ENCODE measurements at places on chromosomes 7 and 10.

DNA sequence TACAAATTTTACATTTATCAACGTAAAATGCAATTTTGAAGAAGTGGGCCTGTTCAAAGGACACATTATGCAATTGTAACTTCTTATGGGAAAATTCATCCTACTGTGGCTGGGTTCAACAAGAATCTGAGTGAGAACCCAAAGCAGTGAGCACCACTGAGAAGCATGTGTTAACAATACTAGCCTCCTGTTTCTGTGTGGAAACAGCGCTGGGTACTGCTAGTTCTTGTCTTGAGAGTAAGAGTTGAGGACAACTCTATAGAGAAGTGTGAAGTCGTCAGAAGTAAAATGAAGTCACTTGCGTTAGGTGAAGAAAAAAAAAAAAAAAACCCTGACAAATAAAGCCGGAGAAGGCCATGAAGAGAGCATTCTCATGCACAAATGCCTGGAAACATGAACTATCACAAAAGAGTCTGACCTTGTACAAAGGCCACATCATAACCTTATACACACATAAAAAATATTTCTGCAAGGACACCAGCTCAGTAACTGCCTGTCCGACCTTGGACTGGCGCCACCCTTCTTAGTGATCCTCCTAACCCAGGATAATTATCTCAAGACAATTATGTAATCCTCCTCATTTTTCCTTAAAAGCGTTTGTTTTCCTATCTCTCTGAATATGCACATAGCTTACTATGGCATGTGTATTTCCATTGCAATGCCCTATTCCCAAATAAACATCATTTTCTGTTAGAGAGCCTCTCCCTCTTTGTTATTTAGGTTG lies 554.9 kb downstream of the HTR7 start:
- no peak for DNase-seq

DNA sequence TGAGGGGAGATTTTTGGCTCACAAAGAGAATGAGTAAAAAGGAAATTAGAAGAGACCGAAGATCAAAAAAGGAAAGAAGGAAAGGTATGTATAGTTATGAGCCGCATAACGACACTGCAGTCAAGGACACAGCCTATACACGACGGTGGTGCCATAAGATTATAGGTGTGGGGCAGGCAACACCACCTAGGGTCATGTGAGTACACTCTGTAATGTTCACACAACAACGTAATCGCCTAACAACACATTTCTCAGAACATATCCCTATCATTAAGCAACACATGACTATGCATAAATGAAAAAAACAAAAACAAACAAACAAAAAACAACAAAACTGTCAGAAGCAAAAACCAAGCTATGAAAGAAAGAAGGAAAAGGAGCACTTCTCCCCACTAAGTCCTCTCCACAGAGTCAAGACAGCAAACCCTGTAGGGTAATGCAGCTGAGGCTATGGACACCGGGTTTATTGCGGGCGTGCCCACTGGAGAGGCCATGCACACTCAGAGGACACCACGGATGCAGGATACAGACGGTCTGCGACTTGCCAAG lies 45.1 kb downstream of the PIP4K2A start:
- no peak for DNase-seq

DNA sequence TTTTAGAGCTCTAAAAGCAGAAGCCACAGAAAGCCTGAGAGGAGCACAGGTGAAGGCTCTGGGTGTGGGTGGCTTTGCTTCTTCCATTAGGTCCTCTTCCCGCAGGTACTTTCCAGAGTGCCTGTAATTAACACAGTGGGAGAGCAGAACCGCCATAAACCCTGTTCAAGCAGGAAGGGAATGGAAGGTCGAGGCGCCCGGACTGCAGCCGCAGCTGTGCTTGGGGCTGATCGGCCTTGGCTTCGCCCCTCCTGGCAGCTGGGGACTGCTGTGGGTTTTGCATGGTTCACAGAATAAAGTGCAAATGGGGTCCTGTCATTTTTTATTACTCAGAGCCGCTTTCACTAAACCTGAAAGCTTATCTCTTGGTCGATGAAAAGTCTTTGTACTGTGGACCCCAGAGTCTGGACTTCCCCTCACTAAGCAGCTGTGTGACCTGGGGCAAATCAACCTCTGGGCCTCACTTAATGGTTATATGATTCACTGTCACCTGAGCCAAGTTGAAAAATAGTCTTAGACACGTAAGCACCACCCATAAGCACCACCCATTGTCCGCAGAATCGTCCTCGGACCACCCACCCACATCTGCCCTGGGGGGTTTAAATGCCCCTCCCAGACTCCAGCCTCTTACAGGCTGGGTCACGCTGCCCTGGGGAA lies 100.9 kb downstream of the XRCC2 start:
- no peak for DNase-seq

- DNase-seq, result no peak
These were observed 81.1 kb downstream of the NOC3L start for GRCh38 chr10:94281654-94282053.

DNA sequence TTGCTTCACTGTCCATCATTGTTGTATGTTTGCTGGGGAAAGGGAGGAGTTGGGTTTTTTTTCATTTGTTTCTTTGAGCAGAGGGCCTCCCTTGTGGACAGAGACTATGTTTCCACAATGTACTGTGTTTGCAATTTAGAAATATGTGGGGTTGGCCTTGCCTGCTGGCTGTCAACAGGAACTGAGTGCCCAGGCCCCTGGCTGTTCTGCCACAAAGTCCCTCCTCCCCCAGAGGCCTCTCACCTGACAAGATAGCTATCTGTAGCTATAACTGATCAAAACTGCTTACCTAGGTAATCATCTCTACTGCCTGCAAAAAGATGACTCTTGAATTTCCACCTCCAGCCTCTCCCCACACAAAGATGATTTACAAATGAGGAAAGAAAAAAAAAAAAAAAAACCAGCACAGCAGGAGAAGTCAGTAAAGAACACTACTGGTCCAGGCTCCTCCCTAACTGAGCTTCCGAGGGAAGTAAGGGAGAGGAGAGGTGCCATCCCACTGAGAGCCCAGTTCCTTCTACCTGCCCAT lies 121.8 kb downstream of the SGMS1 start:
- no peak for DNase-seq

DNA sequence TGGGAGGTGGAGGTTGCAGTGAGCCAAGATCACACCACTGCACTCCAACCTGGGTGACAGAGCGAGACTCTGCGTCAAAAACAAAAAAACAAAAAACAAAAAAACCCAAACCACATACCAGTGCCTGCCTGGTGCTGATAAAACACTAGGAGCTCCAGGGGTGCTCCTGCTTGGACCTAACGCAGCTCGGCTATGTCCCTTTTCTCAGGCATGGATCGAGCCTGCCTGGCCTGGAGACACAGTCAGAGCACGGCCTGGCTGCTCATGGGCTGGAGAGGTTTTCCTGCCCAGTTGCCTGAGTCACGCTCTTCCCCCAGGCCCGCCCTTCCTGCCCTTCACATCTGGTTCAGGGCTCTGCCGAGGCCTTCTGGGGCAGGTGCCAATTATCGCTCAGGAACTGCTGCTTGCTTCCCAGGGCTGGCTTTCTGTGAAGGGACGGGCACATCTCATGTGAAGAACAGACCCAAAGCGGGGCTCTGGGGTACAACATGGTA lies 12.6 kb upstream of the NPFFR1 start:
- no peak for DNase-seq

DNA sequence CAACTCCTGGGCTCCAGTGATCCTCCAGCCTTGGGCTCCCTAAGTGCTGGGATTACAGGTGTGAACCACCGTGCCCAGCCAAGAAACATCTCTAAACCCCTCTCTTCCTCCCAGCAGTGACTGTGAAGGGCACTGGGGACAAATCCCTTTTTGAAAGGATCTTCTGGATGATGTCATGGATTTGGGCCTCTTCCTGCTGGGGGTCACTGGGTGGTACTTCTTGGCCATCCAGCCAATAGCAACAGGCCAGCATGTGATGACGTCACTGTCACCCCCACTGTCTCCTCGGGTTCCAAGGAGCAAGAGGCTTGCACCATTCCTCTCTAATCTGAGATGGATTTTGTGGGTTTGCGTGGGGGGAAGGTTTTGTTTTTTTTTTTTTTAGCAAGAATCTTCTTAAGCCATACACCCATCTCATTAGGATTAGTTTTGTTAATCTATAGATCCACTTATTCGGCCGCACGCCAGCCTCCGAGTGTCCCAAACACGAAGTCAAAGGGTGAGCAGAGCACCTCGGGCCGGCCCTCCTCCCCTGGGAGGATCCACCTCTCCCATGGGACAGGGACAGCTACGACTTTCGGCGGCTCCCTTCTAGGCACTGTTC lies 29.4 kb upstream of the TNRC18 start:
- DNase-seq, result no peak
